Pulmonary artery endothelial cell (primary cell): ENCODE measurements at places on chromosomes 4 and X.

GRCh38 chr4:136865526-136865925, 666.8 kb downstream of the PCDH18 start:
- DNase-seq: no peak

GRCh38 chrX:13223868-13224567, 95.8 kb downstream of the ATXN3L start:
- DNase-seq: peak; percentile 89

GRCh38 chrX:9610771-9611392, 146.0 kb downstream of the TBL1X start:
- DNase-seq: no peak

DNA sequence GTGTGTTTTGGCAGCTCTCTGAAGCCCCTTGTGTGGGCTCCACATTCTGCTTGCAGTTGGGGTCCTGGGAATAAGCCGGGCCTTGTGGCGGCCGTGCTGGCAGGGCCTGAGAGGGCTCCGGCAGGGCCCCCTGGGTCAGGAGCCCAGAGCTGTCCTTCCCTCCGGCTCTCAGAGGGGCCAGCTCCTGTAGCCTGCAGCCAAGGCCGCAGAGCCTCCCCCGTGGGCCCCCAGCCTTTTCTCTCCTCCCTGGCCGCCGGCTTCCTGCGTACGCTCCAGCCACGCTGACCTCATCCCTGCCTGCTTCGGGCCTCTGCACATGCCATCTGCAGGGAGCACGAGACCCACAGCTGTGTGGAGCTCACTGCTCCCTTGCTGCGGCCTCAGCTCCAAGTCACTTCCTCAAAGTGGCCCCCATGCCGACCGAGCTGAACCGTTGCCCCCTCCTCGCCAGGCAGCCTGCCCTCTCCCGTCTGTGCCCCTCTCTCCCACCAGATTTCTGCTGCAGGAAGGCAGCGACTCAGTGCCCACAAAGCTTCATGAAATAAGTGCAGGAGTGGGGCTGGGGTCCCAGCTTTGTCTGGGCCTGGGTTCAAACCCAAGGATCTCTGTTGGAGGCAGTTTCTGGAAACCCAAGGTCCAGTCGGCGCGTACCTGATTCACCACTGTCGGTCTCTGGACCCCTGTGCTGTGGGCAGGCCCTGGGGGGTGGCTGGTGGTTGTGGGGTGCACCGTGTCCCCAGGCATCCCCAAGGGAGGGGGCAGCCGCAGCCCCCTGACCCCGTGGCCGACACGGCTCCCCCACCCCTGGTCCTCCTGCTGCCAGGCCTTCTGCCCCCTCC, 57.1 kb upstream of the NKX1-1 start:
- DNase-seq: no peak

- no peak for DNase-seq
Observed at GRCh38 chrX:68978255-68978654, 149.4 kb downstream of the EFNB1 start.

GRCh38 chrX:78687586-78687985, 28.5 kb upstream of the RTL3 start:
- no peak for DNase-seq

- DNase-seq: no peak
Observed at GRCh38 chr4:13731019-13731418, 103.5 kb upstream of the BOD1L1 start.

- peak; percentile 55 for DNase-seq
Observed at GRCh38 chrX:150084496-150085229, 146.4 kb upstream of the EOLA2 start.

- DNase-seq: no peak
Observed at GRCh38 chr4:126647320-126647719, 985.4 kb upstream of the INTU start.

- DNase-seq: no peak
Observed at GRCh38 chr4:187270154-187270553, 546.5 kb upstream of the FAT1 start.

DNA sequence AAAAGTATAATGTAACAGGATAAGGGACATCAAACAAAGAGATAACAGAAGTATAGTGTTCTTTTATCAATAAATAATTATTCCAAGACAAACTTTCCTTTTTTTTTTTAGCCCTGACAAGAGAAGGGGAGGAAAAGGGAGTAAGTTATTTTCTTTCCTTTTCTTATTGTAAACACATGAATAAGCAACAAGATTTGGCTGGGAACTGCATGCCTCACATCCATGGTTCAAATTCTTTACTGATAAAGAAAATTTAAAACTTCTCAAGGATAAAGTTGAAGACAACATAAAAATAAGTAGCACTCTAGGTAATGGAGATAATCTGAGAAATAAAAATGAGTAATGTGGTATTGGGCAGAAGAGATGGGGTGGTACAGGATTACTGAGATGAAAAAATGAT, 71.6 kb downstream of the NEK1 start:
- DNase-seq: no peak

GRCh38 chr4:186693159-186693815, 30.4 kb downstream of the FAT1 start:
- no peak for DNase-seq

DNA sequence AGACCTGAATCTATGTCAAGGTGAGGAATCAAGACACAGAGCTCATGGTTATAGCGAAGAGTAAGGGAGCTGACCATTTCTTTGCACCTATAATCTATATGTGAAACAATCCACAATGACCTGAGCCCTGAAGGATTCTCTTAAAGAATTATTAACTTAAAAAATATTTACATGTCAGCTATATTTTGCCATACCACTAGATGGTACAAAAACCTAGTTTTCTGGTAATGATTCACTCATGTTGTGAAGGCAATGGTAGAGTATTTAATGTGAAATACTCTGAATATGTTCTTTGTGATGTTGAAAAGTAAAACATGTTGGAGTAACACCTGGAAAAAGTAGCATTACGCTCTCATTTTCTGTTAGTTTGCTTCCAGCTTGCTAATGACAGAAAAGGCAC, 40.0 kb downstream of the VGLL1 start:
- DNase-seq: no peak

GRCh38 chrX:121987163-121987562, 939.8 kb downstream of the GLUD2 start:
- DNase-seq: no peak

GRCh38 chr4:338759-339097, 1.1 kb downstream of the ZNF141 start:
- no peak for DNase-seq

- DNase-seq: no peak
Observed at GRCh38 chrX:44162964-44163475, 180.5 kb downstream of the EFHC2 start.

- no peak for DNase-seq
Observed at GRCh38 chr4:145960012-145960411, 21.4 kb upstream of the ZNF827 start.

GRCh38 chrX:15911734-15912550, 57.3 kb upstream of the AP1S2 start:
- no peak for DNase-seq

DNA sequence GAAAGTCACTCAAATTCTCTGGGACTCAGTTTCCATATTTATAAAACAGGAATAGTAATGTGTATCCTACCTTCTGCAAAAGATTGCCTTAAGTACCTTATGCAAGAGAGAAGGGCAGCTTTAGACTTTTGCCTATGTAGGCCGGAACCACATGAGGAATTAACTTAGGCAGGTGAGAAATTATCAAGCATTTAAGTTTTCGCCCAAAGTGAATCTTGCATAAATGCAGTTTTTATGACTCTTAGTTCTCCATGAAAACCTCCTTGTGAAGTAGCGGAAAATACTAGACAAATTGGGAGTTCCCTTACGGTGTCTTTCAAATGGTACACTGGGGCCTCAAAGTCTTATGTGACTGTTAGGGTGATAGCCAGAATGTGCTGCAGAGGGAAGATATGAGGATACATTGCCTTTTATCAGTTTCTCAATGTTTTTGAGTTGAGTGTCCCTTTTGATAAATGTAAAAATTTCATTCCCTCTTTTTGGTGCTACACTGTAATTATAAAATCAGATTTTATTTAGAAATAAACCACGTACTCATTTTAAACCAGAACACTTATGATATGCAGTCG, 2.6 kb downstream of the SH2D1A start:
- DNase-seq: no peak

DNA sequence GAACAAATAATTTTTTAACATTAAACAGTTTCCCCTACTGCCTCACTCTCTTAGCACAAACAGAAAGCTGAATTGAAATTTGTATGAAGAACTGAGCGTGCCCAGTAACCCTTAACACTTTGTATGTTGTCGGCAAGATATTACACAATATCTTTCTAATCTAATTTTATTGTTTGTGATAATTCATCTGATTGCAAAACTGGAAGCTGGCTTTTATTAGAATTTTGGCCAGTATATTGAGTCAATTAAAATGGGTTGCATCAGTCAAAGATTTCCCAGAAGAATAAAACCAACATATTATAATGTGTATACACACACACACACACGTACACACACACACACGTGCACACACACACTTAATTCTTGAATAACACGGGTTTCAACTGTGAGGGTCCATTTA, 2332.1 kb downstream of the PCDH7 start:
- DNase-seq: no peak

GRCh38 chr4:26753617-26754016, 107.0 kb upstream of the STIM2 start:
- DNase-seq: no peak
